Activated T-helper 17 cell treated with anti-CD3 and anti-CD28 coated beads, Interleukin-2, amount 50 U/mL, for 72 hours (primary cell): ENCODE measurements at places on chromosomes 1 and 21. TPM values are rescaled to one million over a fixed set of nuclear protein-coding genes. Genes with fewer than 3 reads are reported as not detected.

DNA sequence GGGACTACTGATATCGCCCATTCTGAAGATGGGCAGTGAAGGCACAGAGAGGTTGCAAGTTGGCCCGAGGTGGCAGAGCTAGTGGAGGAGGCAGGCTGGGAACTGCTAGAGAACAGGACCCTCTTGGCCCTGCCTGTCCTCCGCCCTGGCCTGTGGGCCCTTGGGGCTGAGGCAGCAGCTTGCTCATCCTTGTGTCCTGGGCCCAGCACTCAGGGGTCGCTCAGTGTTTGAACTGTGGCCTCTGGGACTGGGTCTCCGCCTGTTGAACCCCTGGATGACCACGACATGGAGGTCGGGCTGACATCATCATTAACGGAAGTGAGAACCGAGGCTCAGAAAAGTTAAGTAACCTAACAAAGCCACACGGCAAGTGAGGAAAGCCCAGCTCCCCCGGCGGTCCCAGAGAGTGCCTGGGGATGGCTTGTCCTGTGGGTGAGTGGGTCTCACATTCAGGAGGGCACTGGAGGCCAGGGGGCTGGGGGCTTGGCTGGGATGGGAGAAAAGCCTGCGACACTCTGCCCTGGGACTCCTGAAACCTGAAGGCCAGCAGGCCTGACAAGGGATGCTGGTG, 23.0 kb upstream of the DDOST start:
- no peak for ATAC-seq

- peak; percentile 39 for ATAC-seq
These were observed 41.5 kb downstream of the CEP350 start for GRCh38 chr1:179996099-179996498.

GRCh38 chr1:200464784-200465400, 55.1 kb upstream of the ZNF281 start:
- ATAC-seq, result no peak

DNA sequence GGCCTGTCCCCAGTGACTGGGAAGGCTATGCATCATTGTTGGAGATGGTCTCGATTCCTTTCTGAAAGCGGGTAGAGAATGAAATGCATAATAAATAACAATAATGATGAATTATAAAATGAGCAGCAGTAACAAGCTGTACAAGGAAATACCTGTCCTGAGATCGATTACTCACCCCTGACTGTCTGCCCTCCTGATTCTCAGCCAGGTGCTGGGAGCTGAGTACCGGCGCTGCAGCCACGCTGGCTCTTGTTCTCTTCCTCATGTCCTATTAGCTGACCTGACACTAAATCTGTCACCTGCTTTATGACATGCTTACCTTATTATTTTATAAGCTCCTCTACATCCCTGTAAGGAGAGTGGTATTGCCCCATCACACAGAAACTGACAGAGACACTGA, 3.4 kb downstream of the AGPAT3 start:
- ATAC-seq, result no peak

- ATAC-seq, result no peak
These were observed 83.9 kb upstream of the SIPA1L2 start for GRCh38 chr1:232713785-232714184.

Gene FAM43B
- not detected for total RNA-seq

DNA sequence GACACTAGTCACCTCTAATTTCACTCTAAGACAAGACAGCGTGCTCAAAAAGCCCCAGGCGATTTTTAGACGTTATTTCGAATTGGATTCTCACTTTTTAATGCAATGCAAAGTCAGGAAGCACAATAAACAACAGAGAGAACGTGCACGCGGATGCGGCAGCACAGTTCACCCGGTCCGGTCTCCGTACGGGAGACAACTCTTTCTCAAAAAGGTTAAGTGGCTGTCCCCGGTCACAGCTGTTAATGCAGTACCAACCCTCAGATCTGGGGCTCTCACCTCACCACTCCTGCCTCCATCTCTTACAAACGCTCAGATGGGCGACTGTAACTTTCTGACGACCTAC, 1.2 kb downstream of the HP1BP3 start:
- ATAC-seq, result peak; percentile 4

- ATAC-seq, result no peak
These were observed 108.3 kb downstream of the FMN2 start for GRCh38 chr1:240199758-240200645.

- ATAC-seq, result no peak
These were observed 69.2 kb downstream of the SCCPDH start for GRCh38 chr1:246793356-246793896.

Gene NGF
- total RNA-seq, result not detected

DNA sequence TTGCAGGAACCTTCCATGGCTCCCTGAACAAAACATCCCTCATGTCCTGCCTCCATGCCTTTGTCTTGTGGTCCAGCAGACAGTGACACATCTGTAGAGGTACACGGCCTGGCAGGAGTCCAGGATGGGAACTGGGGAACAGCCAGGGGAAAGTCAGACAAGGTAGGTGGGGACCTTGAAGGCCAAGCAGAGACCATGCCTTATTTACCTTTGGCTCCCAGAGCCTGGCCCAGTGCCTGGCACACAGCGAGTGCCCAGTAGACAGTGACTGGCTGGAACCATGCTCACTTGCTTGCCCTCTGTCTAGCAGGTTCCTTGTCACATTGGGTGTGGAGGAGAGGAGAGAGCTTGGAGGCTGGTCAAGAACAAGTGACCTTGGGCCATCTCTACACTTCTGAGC, 81.0 kb downstream of the BCAR3 start:
- ATAC-seq, result no peak

DNA sequence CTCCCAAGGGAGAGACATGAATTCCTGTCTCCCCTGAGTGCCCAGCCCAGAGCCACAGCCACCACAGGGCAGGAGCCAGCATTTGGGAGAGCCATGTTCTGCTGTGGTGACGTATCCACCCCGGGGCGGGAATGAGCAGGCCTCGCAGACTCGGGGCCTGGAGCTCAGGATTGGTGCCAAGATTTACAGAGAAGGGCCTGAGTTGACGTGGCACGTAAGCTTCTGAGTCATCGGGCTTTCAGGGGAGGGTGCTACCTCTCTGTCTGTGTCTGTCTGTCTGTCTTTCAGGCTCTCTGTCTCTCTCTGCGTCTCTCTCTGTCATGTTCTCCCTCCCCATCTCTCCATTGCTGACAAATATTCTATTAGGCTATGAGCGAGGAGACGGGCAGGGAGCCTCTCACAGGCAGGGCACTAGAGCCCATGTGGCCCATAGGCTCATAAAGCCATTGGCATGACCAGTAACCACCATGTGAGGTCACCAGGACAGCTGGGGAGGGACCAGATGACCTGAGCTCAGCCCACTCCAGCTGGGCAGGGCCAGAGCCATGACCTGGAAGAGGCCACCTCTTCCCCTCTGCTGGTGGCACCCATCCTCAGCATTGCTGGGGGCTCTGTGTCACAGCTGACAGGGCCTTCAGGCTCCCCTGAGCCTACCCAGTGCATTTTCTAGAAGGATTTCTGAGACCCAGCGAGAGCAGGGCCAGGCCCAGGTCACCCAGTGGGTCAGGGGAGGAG, 300.0 kb upstream of the VAMP3 start:
- peak; percentile 55 for ATAC-seq

Gene C2CD4D
- total RNA-seq, result 3.9 TPM

Gene GSTM2
- total RNA-seq, result 18.5 TPM

- no peak for ATAC-seq
These were observed 209.9 kb downstream of the FAF1 start for GRCh38 chr1:50750021-50750619.

DNA sequence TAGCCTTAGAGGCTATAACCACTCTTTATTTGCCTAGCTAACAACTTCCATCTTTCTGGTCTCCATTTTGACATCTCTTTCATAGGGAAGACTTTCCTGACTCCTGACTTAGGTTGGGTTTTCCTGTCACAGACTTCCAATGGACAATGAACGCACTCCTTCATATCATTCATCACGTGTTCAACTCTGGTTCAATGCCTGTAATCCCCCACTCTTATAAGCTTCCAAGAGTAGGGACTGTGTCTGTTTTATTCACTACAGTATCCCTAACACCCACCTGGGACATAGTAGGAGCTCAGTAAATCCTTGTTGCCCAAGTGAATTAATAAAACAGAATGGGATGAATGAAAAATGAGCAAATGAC, 4.6 kb downstream of the SLAMF1 start:
- ATAC-seq, result no peak

GRCh38 chr21:19034041-19034440, 630.5 kb upstream of the TMPRSS15 start:
- no peak for ATAC-seq
